ENCODE measurements at places on chromosomes 13 and 19.
A peak's percentile ranks its signal among the peaks of the same experiment; 100 is the strongest.

DNA sequence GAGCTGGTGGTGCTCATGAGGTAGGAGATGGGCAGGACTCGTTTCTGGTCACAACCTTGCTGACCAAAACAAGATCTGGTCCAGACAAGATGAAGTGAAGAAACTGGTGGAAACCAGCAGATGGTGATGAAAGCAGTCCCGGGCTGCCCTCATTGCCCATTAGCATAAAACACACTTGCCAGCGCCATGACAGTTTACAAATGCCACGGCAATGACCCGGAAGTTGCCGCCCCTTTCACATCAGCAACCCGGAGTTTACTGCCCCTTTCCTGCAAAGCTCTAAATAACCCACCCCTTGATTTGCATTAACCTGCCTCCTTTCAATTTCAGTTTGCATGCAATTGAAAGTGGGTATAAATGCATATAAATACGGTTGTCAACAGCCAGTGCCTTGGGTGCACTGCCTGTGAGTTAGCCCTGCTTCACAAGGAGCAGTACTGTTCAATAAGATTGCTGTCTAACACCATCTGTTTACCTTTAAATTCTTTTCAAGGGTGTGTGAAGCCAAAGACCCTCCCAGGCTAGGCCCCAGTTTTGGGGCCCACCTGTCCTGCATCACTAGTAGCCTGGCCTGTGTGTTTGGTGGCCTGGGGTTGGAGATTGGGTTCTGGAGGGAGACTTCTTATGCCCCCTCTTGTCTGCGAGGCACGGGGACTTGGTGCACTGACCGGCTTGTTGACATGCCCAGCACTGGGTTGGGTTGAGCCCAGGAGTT lies 38.8 kb downstream of the CHST8 start:
- no peak for DNase-seq

GRCh38 chr13:22336460-22336859 lies 665.6 kb downstream of the FGF9 start:
- DNase-seq, result no peak

DNA sequence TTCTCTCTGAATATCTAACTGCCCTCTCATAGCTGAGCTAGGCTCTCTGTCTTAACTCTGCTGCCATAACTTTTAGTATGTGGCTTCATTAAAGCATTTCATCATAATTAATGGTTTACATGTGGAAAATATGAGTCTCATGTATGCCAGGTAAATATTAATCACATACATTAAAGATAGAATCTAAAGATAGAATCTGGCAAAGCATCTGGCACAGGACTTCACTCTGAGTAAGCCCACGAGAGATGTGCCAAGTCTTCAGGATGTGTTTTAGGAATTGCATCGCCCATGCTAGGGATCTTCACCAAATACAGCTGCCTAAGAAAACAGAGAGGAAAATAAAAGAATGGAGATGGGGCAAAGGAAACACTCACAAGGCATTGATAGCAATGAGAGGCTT lies 285.8 kb downstream of the DIAPH3 start:
- no peak for DNase-seq

DNA sequence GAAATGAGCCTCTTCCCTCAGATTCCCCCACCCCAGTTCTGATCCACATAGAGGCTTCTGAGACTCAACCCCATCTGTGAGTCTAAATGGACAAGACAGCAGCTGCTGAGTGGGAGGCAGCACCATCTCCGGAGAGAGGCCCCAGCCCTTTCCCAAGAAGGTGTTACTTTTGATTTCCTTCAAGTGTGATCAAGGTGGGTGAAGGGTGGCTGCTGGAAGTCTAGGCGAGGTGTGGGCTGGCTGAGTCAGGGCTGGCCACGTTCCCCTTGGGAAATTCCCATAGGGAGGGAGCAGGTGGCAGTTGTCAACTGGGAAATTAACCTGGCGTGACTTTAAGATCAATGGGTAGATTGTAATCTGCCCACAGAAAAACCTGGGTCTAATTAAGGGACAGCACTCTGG lies 148.0 kb downstream of the FOXO1 start:
- no peak for DNase-seq

- DNase-seq, result peak; percentile 70
Measured at GRCh38 chr13:70523622-70524021, 415.4 kb upstream of the KLHL1 start.

- DNase-seq, result no peak
Measured at GRCh38 chr13:100694722-100695508, 20.3 kb upstream of the TMTC4 start.

DNA sequence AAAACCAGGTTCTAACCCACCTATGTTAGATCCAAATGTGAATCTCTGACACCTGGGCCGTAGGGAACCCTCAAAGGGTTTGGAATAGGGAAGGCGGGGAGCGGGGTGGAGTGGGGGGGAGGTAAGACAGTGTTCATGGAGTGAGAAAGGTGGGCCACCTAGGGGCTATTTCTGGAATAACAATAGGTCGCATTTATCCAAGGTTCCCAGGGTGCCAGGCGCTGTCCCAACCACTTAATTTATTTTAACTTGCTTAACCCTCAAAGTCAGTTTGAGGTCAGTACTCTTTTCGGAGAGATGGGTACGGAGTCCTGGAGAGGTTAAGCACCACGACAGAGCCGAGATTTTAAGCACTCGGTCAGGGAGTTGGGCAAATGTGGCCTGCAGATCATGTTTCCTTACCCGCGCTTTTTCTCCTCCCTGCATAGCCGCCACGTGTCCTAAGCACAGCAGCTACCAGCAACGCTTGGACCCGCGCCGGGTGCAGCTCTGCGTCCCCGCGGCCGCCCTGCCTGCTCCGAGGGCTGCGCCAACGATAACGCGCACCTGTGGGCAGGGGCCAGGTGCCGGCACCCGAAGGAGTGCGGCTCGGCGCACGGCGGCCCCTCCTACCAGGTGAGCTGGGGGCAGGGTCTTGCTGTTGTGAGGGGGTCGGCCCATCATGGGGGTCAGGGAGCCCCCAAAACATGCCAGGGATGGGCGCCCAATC lies 25.0 kb upstream of the FXYD3 start:
- DNase-seq, result peak; percentile 75

- DNase-seq, result peak; percentile 12
Measured at GRCh38 chr19:52689843-52690368, 44.9 kb downstream of the ZNF611 start.

- DNase-seq, result peak; percentile 63
Measured at GRCh38 chr19:42024622-42025111, 30.6 kb upstream of the ATP1A3 start.

DNA sequence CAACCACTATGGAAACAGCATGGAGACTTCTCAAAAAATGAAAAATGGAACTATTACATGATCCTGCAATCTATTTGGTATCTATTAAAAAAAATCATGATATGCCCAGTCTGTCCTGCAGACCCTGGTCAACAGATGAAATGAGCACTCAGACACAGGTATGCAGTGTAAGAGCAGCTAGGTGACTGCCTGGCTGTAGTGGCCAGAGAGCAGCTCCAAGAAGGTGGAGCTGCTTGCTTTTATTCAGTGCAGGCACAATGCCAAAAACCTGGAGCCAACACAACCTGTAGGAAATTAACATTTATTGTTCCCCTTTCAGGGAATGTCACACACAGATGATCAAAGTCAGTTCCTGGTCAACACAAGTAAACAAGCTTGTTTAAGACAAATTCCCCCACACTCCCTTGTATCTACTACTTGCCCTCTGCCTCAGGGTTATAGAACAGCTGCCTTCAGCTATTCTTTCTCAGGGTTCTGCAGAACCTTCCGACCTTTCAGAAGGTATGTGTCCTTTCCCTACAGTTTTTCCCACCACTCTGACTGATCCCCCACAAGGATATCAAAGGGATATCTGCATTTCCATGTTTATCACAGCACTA lies 933.7 kb upstream of the SLITRK5 start:
- DNase-seq, result no peak

GRCh38 chr19:36807029-36807428 lies 31.2 kb downstream of the ZNF790 start:
- no peak for DNase-seq

DNA sequence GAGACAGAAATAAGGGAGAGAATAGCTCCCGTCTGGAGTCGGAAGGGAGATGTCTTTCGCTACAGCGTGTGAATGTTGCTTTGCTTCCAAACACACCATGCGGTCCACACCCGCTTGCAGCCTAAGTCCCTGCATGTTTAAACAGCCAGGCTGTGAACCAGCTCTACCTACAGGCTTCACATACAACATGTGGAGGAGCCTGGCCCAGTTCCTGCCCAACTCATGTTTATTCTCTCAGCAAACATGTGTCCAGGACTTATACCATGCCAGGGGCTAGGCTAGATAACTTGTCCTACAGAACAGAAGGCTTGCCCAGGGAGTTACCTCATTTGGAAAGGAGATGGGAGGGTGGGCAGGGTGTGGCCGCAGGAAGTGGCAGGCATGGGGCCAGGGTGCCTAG lies 181.5 kb downstream of the FOXO1 start:
- no peak for DNase-seq

GRCh38 chr13:46683676-46684260 lies 113.2 kb downstream of the ESD start:
- DNase-seq, result no peak

- DNase-seq, result peak; percentile 14
Measured at GRCh38 chr13:87999240-87999700, 328.1 kb downstream of the SLITRK5 start.

- no peak for DNase-seq
Measured at GRCh38 chr13:114057166-114058050, 75.0 kb downstream of the RASA3 start.

- no peak for DNase-seq
Measured at GRCh38 chr19:46113726-46114125, 10.8 kb downstream of the IGFL3 start.

GRCh38 chr13:42041011-42041683 lies 7.3 kb upstream of the DGKH start:
- DNase-seq, result peak; percentile 71

- no peak for DNase-seq
Measured at GRCh38 chr19:44050740-44051649, 841 bp upstream of the ZNF223 start.

- no peak for DNase-seq
Measured at GRCh38 chr19:30752876-30753275, 380.7 kb downstream of the ZNF536 start.

GRCh38 chr13:29999492-30000369 lies 149.3 kb upstream of the UBL3 start:
- DNase-seq, result no peak

DNA sequence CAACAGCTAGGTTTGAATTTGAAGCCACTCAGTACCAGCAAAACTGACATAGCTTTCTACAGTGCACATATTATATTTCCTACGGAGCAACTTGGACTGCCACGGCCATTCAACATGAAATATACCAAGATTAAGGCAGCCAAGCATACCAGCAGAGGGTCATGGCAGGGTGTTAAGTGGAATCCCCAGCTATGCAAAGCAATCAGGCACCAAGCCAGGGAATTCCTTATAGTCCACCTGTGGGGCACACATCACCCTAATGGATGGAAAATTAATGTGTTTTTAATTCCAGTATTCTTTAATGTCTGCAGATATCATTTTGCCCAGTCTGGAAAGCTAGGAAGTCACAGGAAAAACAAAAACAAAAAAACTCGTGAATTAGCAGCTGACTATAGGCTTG lies 1190.3 kb downstream of the EFNB2 start:
- DNase-seq, result no peak

DNA sequence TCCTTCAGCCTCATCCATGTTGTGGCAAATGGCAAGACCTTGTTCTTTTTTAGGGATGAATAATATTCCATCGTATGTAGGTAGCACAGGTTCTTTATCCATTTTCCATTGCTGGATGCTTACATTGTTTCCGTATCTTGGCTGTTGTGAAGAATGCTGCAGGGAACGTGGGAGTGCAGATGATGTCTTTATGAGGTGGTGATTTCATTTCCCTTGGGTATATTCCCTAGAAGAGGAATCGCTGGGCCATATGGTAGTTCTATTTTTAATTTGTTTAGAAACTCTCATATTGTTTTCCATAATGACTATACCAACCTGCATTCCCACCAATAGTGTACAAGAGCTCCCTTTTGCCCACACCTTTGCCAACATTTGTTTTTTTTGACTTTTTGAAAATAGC lies 186.3 kb upstream of the TMTC4 start:
- DNase-seq, result no peak

DNA sequence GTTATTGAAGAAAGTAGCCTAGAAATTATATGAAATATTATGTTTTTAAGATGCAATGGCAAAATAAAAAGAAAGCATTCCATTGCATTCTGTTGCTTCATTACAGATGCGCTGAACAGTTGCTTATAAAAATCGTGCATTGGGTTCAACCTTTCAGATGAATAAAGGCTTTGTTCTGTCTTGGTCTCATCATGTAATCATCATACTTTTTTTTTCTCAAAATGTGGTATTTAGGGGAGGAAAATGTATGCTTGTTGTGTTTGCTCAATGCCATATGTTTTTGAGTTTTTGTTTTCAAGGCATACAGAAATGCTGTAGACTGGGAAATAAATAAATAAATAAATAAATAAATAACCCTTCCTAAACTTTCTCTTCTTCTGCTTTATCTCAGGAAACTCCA lies 1.1 kb upstream of the MBNL2 start:
- no peak for DNase-seq

- DNase-seq, result peak; percentile 78
Measured at GRCh38 chr13:53151336-53152056, 122.9 kb downstream of the OLFM4 start.

DNA sequence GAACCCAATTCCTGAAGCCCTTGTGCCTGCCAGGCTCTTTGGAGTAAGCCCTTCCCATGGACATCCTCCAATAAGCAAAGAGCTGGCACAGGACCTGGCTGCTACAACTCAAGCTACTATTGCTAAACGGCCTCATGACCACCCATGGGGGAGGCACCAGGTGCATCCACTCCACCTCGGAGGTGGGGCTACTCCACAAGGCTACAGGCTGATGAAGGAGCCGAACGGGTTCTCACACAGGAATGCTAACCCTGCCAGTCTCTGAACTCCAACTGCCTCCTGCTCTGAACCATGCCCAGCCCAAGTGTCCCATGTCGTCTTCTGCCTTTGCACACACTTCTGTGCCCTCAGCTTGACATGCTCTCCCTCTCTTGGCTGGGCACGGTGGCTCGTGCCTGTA lies 10.0 kb downstream of the SYMPK start:
- DNase-seq, result no peak

DNA sequence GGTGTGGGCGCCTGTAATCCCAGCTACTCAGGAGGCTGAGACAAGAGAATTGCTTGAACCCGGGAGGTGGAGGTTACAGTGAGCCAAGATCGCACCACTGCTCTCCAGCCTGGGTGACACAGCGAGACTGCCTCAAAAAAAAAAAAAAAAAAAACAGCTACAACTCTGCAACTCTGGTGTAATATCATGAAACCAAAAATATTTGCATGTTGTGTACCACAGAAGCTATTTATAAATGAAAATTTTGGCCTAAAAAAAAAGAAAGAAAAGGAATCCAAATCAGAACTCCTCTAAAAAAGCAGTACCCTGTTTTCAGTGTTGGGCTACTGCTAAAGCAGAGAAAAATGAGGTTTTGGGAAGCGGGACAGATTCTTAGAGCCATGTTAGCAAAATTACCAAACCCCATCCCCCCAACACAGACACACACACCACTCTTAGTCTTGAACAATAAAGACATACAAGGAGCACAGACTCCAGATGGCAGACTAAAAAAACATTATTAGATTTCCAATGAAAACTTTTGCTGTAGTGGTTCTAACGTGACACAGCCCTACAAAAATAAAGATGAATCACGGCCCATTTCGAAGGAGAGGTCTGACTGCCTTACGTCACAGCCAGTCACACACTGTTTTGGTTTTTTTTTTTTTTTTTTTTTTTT lies 51.5 kb downstream of the INSR start:
- no peak for DNase-seq

GRCh38 chr13:49499889-49500660 lies 4.3 kb downstream of the PHF11 start:
- no peak for DNase-seq
